Fibroblast of the aortic adventitia (primary cell): ENCODE measurements at places on chromosomes 5 and 9. TPM values are rescaled to one million over a fixed set of nuclear protein-coding genes. Genes with fewer than 3 reads are reported as not detected.

Gene MELK
- total RNA-seq = 2.9 and 44.4 TPM in 2 replicates

Gene RAD17
- total RNA-seq = 26.1 and 28.6 TPM in 2 replicates

Gene VLDLR
- 12.7 and 41.3 TPM in 2 replicates for total RNA-seq

Gene F12
- 0.27 and 1.4 TPM in 2 replicates for total RNA-seq

Gene F2RL1
- total RNA-seq = 3.1 and 35.1 TPM in 2 replicates
